ENCODE measurements at places on chromosomes 5 and 9.

DNA sequence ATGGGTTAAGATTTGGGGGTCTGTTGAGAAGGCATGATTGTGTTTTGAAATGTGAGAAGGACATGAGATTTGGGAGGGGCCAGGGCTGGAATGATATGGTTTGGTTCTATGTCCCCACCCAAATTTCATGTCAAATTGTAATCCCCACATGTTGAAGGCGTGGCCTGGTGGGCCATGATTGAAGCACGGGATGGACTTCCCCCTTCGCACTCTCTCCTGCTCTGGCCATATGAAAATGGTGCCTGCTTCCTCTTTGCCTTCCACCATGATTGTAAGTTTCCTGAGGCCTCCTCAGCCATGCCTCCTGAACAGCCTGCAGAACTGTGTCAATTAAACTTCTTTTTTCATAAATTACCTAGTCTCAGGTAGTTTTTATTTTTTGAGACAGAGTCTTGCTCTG, 14.7 kb upstream of the NOTCH1 start:
- DNase-seq: no peak
- H3K4me3 ChIP-seq: no peak overlapping the region
- no peaks in the 10 kb centered on the region for H3K36me3 ChIP-seq
- no peaks in the 10 kb centered on the region for H3K27me3 ChIP-seq

GRCh38 chr9:114172981-114173833, 17.9 kb downstream of the COL27A1 start:
- H3K36me3 ChIP-seq: no peaks in the 10 kb centered on the region
- H3K4me3 ChIP-seq: no peak overlapping the region
- H3K4me1 ChIP-seq: no peaks in the 10 kb centered on the region
- no peaks in the 10 kb centered on the region for H3K27me3 ChIP-seq
- no peak for DNase-seq

- no peaks in the 10 kb centered on the region for H3K27me3 ChIP-seq
- H3K4me3 ChIP-seq: no peak overlapping the region
- no peaks in the 10 kb centered on the region for H3K4me1 ChIP-seq
- DNase-seq: peak; percentile 21
- H3K36me3 ChIP-seq: no peaks in the 10 kb centered on the region
- H3K27ac ChIP-seq: no peak overlapping the region
Observed at GRCh38 chr5:73433982-73434342, 14.6 kb downstream of the FOXD1 start.

DNA sequence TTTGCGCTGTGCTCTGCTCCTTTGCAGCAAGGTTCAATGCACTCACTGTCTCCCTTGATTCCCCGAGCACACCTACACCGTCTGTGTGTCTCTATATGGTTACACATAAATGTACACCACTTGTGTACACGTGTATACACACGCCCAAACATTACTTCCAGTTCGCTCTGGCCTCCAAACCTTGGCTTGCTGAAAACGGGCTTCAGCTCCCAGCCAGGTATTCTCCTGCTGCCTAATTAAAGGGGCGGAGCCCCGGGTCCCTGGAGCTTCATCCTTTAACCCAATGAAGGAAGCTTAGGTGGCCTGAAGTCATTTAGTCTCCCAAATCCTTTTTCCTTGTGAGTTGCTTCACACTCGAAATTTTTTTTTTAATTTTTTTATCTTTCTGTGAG, 4.6 kb downstream of the ISL1 start:
- H3K27me3 ChIP-seq: no peaks in the 10 kb centered on the region
- H3K4me1 ChIP-seq: no peaks in the 10 kb centered on the region
- DNase-seq: no peak
- no peak overlapping the region for H3K4me3 ChIP-seq

DNA sequence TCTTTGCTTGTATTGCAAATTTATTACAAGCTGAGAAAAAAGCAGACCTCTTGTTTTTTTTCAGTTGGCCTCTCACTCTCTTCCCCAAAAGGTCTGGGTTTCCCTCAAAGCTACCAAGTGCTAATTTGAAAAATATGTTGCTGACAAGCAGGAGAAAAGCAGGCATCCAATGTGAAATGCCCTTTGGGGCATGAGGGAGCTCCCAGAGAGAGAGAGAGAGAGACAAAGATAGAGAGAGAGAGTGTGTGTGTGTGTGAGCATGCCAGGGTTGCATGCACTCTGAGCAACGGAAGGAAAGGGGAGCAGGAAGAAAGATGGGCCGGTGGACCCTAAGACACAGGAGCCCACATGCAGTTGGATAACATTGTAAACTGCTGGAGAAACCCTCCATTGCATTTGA, 358.4 kb downstream of the TMEM38B start:
- DNase-seq: no peak
- H3K27ac ChIP-seq: no peak overlapping the region
- H3K36me3 ChIP-seq: no peaks in the 10 kb centered on the region
- H3K27me3 ChIP-seq: no peaks in the 10 kb centered on the region

- no peaks in the 10 kb centered on the region for H3K36me3 ChIP-seq
- peak overlapping the region; percentile 78 for H3K4me3 ChIP-seq
- peak overlapping the region; percentile 92 for H3K27ac ChIP-seq
- DNase-seq: no peak
- peaks cover 81% of the 10 kb centered on the region for H3K4me1 ChIP-seq
Observed at GRCh38 chr5:148826739-148827070, 294 bp downstream of the ADRB2 start.

DNA sequence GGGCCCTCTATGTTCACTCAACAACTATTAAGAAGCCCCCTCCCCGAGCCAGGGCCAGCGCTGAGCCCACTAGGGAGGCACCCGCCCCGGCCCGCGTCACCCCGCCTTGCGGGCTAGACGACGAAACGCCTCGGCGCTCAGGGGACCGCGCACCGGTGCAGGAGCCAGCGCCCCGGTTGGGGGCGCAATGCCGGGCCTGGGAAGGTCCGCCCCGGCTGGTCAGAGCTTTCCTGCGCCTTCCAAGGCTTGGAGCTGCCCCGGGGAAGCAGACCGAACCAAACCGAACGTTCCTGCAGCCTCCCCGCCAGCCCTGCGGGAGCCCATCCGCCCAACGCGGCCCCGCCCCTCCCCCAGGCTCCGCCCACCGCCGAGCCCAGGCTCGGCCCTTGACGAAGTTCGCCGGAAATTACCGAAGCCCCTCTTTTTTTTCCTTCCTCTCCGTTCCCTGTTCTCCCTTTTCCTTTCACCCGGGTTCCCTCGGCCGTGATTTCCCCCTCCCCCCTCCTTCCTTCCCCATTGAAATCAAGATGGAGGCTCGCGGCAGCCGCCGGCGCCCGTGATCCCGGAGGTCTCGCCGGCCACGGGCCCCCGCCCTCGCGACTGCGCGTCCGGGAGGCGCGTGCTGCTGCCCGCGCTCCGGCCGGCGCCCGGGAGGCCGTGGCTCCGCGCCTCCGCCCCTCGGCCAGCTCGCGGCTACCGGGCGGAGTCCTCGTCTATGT, at the start of gene TRIO:
TRIO (plus strand) TSS at position 516 of the 719 bp plus-strand sequence. CDS start 384 bp downstream, outside the sequence.
- no peak within 1 kb of the TSS for H3K27ac ChIP-seq
- H3K4me3 ChIP-seq: peak within 1 kb of the TSS; percentile 49
- no peaks in the 10 kb centered on the region for H3K27me3 ChIP-seq
- H3K36me3 ChIP-seq: no peaks in the 10 kb centered on the region

- H3K27ac ChIP-seq: no peak overlapping the region
- H3K36me3 ChIP-seq: no peaks in the 10 kb centered on the region
- DNase-seq: no peak
- no peaks in the 10 kb centered on the region for H3K27me3 ChIP-seq
Observed at GRCh38 chr5:95870105-95870672, 47.7 kb upstream of the GLRX start.

DNA sequence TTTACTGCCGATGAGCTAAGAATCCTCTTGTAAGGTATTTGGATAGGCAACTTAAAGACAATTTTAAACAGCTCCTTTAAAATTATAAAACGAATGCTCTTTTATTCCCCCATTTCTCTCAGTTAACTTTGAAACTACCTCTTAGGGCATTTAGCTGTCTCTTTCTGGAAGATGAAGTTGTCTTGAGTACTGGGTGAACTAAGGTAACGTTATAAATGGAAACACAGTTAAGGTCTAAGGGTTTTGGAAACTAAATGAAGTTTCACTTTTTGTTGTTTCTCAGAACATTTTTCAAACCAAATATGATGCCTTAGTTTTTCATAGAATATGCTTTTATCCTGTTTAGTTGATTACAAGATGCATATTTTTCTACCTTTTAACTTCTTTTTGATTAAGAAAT, 6.8 kb downstream of the UBE2R2 start:
- peaks cover 8% of the 10 kb centered on the region for H3K36me3 ChIP-seq
- H3K27ac ChIP-seq: no peak overlapping the region
- no peak for DNase-seq
- H3K27me3 ChIP-seq: no peaks in the 10 kb centered on the region
- H3K4me1 ChIP-seq: peaks cover 21% of the 10 kb centered on the region

GRCh38 chr9:118630931-118631595, 738.2 kb downstream of the BRINP1 start:
- H3K4me3 ChIP-seq: no peak overlapping the region
- no peak for DNase-seq
- no peaks in the 10 kb centered on the region for H3K36me3 ChIP-seq
- no peaks in the 10 kb centered on the region for H3K4me1 ChIP-seq
- no peak overlapping the region for H3K27ac ChIP-seq
- H3K27me3 ChIP-seq: no peaks in the 10 kb centered on the region

- DNase-seq: no peak
- no peaks in the 10 kb centered on the region for H3K36me3 ChIP-seq
- no peak overlapping the region for H3K4me3 ChIP-seq
Observed at GRCh38 chr5:36017622-36018021, 26.4 kb upstream of the UGT3A1 start.

DNA sequence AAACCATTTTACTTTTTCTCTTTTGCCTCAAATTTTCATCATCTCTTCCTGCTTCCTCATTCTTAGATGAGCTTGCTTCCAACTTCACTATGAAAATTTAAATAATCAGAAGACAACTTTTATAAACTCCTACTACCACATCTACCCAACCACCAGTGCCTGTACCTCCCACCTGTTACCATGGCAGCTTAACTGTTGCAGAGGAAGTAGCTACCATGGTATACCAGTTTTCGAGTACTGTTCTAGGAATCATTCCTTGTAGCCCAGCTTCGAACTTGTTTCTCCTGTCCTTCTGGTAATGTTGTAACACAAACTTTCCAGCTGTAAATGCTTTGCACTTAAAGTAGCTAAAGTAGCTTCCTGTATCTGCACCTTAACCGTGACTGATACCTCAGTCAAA, 266.8 kb upstream of the NREP start:
- no peak for DNase-seq
- H3K27me3 ChIP-seq: no peaks in the 10 kb centered on the region
- H3K27ac ChIP-seq: no peak overlapping the region
- no peaks in the 10 kb centered on the region for H3K36me3 ChIP-seq
- H3K4me3 ChIP-seq: no peak overlapping the region

- no peak overlapping the region for H3K27ac ChIP-seq
- no peak overlapping the region for H3K4me3 ChIP-seq
- no peaks in the 10 kb centered on the region for H3K36me3 ChIP-seq
- H3K4me1 ChIP-seq: no peaks in the 10 kb centered on the region
Observed at GRCh38 chr9:87613265-87614111, 112.4 kb upstream of the CTSL start.

- H3K27ac ChIP-seq: peak overlapping the region; percentile 69
- H3K36me3 ChIP-seq: no peaks in the 10 kb centered on the region
- H3K4me3 ChIP-seq: peak overlapping the region; percentile 89
- peak; percentile 80 for DNase-seq
Observed at GRCh38 chr5:131171276-131171810, 599 bp downstream of the LYRM7 start.

DNA sequence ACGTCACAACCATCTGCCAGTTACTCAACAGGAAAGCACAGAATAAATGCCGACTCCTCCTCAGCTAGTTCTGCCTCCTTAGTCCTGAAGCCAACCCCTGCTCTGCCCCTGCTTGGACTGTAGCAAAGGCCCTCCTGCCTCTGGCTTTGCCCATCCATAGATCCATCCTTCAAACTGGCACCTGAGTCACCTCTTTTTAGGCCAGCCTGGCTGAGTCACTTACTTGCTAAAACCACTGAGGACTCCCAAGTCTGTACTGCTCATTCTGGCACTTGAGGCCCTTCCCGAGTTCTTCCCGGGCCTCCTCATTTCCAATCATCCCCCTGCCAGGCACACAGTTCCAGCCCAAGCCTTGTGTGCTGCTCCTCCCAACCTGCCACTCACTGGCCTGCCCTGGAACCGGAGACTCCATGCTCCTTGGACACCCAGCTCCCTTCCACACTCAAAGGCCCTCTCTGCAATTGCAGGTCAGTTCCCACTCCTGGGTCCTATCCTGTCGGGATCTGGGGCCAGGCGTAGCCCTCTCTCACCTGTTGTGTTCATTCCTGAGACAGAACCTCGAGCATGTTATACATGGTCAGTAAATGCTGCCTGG, 220.1 kb downstream of the DAB2IP start:
- peaks cover 15% of the 10 kb centered on the region for H3K4me1 ChIP-seq
- no peak overlapping the region for H3K4me3 ChIP-seq
- DNase-seq: no peak
- H3K27me3 ChIP-seq: no peaks in the 10 kb centered on the region
- H3K27ac ChIP-seq: no peak overlapping the region
- H3K36me3 ChIP-seq: no peaks in the 10 kb centered on the region

- H3K4me3 ChIP-seq: no peak overlapping the region
- no peak overlapping the region for H3K27ac ChIP-seq
- no peaks in the 10 kb centered on the region for H3K27me3 ChIP-seq
Observed at GRCh38 chr9:71676460-71676859, 91.9 kb downstream of the CEMIP2 start.

- no peaks in the 10 kb centered on the region for H3K36me3 ChIP-seq
- H3K27ac ChIP-seq: no peak overlapping the region
- H3K4me3 ChIP-seq: no peak overlapping the region
- DNase-seq: no peak
- H3K27me3 ChIP-seq: no peaks in the 10 kb centered on the region
- no peaks in the 10 kb centered on the region for H3K4me1 ChIP-seq
Observed at GRCh38 chr5:9954869-9955268, 294.8 kb downstream of the ATPSCKMT start.

- peaks cover 6% of the 10 kb centered on the region for H3K4me1 ChIP-seq
- H3K27me3 ChIP-seq: no peaks in the 10 kb centered on the region
- DNase-seq: peak; percentile 85
- H3K36me3 ChIP-seq: no peaks in the 10 kb centered on the region
- H3K4me3 ChIP-seq: no peak overlapping the region
- no peak overlapping the region for H3K27ac ChIP-seq
Observed at GRCh38 chr5:111278858-111279504, 54.8 kb downstream of the CAMK4 start.

DNA sequence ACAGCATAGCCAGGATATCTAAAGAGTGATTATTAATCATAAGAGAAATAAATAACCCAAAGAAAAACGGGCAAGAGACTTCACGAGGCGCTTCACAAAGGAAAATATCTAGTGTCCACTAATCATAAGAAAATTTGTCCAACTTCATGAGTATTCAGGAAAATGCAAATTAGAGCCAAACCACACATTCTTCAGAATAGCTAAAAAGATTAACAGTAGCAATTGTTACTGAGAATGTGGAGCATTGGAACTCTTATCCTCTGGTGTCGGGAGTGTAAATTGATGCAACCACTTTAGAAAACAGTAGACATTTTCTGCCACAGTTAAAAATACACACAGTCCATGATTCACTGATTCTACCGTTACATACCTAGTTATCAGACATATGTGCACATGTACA, 145.7 kb downstream of the CWC27 start:
- no peak overlapping the region for H3K4me3 ChIP-seq
- H3K4me1 ChIP-seq: no peaks in the 10 kb centered on the region
- DNase-seq: no peak
- H3K36me3 ChIP-seq: no peaks in the 10 kb centered on the region

GRCh38 chr5:154375329-154376008, 70.3 kb upstream of the SAP30L start:
- H3K4me1 ChIP-seq: no peaks in the 10 kb centered on the region
- no peaks in the 10 kb centered on the region for H3K36me3 ChIP-seq
- H3K4me3 ChIP-seq: no peak overlapping the region
- no peak for DNase-seq

GRCh38 chr9:107274096-107274495, 9.0 kb upstream of the RAD23B start:
- H3K4me3 ChIP-seq: no peak overlapping the region
- DNase-seq: no peak
- no peaks in the 10 kb centered on the region for H3K36me3 ChIP-seq
- H3K4me1 ChIP-seq: no peaks in the 10 kb centered on the region
